ENCODE measurements at places on chromosomes 13 and 19.

- peak; percentile 41 for DNase-seq
These were observed 110.2 kb downstream of the STK24 start for GRCh38 chr13:98466634-98467236.

- no peak for DNase-seq
These were observed 12.9 kb downstream of the TUBGCP3 start for GRCh38 chr13:112574834-112575613.

- no peak for DNase-seq
These were observed 66.7 kb downstream of the SIPA1L3 start for GRCh38 chr19:37973666-37974065.

GRCh38 chr13:46176756-46177155 is 5.2 kb downstream of the LCP1 start:
- peak; percentile 41 for DNase-seq

- DNase-seq: no peak
These were observed 49.4 kb downstream of the GPR12 start for GRCh38 chr13:26711211-26711610.

DNA sequence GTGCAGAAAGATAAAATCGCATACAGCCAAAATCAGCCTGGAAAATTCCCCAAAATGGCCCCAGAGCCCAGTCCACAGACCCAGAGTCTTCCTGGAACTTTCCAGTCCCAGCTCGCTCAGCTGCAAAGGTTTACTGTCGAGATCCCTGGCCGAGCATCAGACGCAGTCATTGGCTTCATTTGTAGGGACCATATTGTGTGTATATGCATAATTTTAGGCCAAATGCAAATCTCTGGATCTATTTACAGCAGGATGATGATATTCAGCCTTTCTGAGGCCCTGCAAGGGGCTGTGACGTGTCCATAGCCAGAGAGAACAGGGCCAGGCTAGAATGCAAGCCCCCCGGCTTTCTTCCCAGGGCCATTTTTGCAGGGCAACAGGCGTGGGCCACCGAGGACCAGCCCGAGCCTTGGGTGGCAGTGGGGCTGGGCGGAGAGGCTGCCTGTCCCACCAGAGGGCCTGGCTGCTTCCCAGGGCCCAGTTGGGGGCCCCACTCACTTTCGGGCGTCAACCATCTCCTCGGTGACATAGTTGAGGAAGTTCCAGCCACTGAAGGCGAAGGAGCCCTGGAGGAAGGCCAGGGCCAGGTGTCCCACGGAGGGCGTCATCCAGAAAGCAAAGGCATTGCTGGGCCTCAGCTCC is 13.7 kb downstream of the SLC7A10 start:
- DNase-seq: no peak

- no peak for DNase-seq
These were observed 4.2 kb upstream of the CDX2 start for GRCh38 chr13:27973291-27973690.

DNA sequence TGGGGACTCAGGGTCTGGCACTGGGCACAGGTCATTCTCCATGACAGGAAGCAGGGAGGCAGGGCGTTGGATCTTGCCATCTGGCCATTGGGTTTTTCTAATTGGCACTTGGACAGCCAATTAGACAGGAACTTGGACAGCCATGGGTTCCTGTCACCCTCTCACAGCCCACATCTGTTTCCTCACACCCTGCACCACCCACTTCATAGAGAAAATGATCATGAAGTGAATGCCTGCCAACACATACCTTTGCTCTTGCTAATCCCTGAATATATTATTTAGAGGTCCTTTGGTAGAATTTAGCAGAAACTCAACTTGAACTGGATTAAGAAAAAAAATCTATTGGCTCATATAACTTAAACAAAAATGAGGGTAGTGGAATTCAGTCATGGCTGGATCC is 4.9 kb upstream of the OLFM2 start:
- no peak for DNase-seq

DNA sequence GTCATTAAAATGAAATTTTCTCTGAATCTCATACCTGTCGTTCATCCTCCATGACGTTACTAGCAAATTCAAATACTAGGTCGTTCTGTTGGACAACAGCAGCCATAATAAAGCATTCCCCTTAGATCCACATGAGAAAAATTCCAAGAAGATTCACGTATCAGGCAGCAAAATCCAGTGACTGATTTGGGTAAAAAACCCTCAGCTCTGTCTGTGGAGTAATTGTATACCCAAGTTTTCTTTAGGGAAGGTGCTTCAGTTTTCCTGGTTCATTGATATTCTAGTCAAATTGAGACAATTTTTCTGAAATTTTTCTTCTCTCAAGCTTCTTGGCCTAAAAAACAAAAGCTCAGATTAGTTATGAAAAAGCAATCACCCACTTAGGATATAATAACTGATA is 37.2 kb downstream of the ELF1 start:
- DNase-seq: no peak

- DNase-seq: no peak
These were observed 26.8 kb downstream of the CERS1 start for GRCh38 chr19:18869023-18869618.

- no peak for DNase-seq
These were observed 2.8 kb upstream of the FOSB start for GRCh38 chr19:45464852-45465441.

DNA sequence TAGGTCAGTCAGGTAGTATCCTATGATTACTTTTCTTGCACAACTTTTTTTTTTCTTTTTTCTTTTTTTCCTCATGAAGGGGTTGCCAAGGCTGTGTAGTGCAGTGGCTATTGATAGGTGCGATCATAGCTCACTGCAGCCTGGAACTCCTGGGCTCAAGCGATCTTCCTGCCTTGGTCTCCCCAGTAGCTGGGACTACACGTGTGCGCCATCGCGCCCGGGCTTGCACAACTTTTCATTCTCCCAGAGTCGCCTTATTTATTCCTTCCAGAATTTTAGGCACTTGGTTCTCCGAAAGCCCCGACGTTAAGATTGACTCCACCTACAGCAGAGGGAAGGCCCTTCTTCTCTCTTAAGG is 867 bp upstream of the ZNF613 start:
- no peak for DNase-seq

GRCh38 chr19:14081797-14082674 is 3.5 kb downstream of the C19orf67 start:
- peak; percentile 46 for DNase-seq

- peak; percentile 3 for DNase-seq
These were observed 7.0 kb downstream of the CUL4A start for GRCh38 chr13:113216254-113217048.
